Esophagus mucosa (tissue), 1 donor: ENCODE measurements at places on chromosomes 6 and 20. TPM values are rescaled to one million over a fixed set of nuclear protein-coding genes. Genes with fewer than 3 reads are reported as not detected.

DNA sequence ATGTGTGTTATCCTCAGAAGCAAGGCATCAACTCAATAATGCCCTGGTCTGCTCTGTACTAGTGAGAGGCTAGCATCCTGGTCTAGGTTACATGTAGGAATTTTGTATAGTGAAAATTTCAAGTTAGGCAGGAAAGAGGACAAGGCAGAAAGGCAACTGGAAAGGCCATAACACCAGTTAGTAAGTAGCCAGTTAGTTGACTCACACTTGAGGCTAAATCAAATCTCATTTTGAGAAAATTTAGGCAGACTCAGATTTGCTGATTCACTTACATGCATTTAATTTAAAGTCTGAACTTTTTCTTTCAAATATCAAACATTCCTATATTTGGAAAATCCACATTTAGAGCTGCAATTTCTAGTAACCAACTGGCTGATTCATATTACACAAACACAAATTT lies 184.5 kb upstream of the TCF21 start:
- ATAC-seq: no peak

GRCh38 chr20:3932681-3933080 lies 43.5 kb downstream of the PANK2 start:
- ATAC-seq: no peak

GRCh38 chr6:42984924-42985475 lies 630 bp downstream of the PPP2R5D start:
- peak; percentile 0 for ATAC-seq

DNA sequence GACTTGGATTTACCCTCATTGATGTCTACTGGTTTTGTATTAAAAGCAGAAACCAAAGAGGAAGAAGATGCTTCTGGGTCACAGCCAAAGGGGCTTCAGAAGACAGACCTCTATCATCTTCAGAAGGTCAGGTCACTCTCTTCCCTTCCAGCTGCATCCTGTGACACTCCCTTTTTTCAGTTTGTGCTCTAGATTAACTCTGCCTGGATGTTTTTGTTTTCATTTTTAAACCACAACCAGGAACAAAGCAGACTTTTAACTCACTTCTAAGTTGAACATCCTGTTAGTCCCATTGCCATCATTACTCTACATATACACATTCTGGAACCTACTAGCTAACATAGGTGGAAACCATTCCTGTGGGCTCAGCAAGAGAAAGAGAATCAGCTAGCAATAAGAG lies 45.2 kb downstream of the AKIRIN2 start:
- no peak for ATAC-seq

- no peak for ATAC-seq
Observed at GRCh38 chr20:61119273-61119672, 132.8 kb upstream of the CDH4 start.

DNA sequence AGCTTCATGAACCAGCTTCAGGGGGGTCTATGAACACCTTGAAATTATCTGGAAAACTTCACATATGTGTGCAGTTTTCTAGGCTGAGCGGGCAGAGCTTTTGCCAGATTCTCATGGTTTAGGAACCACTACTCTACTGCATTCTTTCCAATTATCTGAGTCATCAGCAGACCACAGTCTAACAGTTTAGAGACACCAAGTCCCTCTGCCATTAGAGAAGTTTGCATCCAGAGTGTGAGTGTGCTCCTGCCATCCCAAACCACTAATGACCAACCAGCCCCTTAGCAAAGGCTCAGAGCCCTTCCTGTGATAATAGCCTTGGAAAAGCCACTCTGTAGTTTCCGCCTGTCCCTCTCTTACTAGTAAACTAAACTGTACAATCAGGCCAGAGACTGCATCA lies 96.8 kb downstream of the PHACTR1 start:
- ATAC-seq: no peak

DNA sequence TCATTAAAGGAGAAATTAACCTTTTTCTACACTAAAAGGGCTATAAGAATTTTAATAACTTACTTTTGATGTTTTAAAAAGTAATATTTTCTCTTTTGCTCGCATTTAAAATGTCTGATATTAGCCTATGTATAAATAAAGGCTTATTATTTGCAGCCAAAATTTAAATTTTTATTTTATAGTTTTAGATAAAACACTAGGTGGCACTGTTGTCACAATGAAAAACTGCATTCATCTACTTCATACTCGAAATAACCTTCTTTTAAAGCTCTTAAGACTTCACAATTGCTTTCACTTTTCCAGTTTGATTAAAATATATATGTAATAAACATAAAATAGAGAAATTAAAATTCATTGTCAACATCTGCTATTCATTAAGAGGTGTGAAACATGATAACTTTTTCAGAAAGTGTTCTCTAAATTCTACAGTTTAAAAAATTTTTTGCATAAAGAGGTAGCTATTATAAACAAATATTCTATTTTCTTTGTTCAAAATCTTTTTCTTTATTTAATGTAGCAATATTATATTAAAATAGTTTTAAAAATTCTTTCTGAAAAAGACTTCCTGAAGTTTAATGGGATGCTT lies 78.8 kb upstream of the DEFB112 start:
- no peak for ATAC-seq

DNA sequence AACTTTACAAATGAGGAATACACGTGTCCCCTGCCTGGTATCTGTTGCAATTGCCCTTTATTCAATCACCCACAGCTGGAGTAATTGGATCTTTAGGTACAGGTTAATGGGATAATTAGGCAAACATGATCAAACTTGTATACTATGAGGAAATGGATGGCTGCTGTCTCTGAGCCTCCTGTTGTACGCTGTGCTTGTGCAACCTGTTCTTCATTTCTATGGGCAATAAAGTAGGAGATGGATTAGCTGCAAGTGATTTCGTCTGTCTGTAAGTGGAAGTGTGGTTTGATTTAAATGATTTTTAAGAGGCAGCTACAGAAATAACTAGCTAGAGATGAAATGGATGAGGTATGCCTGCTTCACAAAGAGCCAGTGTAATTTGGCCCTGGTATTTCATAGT lies 474.1 kb downstream of the RNF144B start:
- ATAC-seq: peak; percentile 99

DNA sequence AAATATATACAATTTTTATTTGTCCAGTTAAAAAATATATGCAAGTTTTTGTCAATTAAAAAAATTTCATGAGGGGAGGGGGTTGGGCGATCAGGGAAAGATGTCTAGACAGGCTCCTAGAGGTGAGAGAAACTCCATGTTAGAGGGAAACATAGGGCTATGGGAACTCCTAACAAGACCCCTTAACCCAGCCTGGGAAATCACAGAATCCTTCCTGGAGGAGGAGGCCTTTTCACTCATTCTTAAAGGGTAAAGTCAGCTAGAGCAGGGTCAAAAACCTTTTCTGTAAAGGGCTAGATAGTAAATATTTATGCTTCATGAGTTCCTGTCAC lies 75.9 kb upstream of the PTPN1 start:
- no peak for ATAC-seq

DNA sequence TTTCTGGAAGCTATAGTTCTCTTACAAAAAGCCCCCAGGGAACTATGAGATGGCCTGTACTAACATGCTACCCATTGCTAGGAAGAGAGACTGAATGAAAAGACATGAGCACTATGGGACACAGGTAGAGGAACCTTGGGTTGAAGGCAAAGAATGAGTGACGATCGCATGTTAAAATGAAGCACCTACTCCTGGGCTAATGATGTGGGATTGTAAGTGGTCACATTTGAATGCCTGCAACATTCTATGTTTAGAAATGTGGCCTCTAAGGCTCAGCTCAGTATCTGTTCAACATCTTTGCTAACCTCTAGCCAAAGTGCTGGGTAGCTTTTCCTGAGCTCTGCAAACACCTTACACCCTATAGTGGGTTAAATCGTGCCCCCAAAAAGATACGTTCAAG lies 5.2 kb upstream of the ZC3H12D start:
- no peak for ATAC-seq

- no peak for ATAC-seq
Observed at GRCh38 chr6:116411284-116411623, 40.5 kb downstream of the DSE start.

Gene PTK7
- total RNA-seq: 37.3 TPM

Gene PRL
- not detected for total RNA-seq

Gene SYNDIG1
- total RNA-seq: 0.08 TPM

Gene ADGRF1
- total RNA-seq: 32.8 TPM

Gene RBPJL
- not detected for total RNA-seq

Gene CCDC28A
- total RNA-seq: 10.1 TPM

Gene PDYN
- not detected for total RNA-seq
